ENCODE measurements at places on chromosomes 6 and 20.

GRCh38 chr6:111470991-111471390 is 12.0 kb downstream of the REV3L start:
- no peak for DNase-seq

DNA sequence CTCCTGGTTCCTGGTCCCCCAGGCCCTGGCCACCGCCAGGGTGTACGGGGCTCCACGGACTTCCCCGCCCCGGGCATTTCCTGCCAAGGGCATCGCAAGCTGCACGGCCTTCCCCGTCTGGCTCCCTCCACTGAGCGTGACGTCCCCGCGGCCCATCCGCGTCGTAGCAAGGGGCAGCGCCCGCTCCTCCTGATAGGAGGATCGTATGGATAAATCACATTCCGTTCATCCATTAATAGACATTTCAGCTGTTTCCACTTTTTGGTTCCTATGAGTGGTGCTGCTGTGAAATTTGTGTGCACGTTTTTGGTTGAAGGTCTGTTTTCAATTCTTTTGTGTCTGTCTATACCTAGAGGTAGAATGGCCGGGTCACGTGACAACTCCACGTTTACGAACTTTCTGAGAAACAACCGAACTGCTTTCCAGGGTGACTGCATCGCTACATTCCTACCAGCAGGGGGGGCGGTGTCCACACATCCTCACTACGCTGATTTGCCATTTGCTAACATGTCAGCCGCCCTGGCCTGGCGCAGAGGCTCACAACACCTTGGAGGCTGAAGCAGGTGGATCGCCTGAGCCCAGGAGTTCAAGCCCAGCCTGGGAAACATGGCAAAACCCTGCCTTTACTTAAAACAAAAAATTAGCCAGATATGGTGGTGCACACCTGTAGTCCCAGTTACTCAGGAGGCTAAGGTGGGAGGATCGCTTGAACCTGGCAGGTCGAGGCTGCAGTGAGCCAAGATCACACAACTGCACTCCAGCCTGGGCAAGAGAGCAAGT is 37.7 kb downstream of the KCNQ2 start:
- DNase-seq = peak; percentile 77

DNA sequence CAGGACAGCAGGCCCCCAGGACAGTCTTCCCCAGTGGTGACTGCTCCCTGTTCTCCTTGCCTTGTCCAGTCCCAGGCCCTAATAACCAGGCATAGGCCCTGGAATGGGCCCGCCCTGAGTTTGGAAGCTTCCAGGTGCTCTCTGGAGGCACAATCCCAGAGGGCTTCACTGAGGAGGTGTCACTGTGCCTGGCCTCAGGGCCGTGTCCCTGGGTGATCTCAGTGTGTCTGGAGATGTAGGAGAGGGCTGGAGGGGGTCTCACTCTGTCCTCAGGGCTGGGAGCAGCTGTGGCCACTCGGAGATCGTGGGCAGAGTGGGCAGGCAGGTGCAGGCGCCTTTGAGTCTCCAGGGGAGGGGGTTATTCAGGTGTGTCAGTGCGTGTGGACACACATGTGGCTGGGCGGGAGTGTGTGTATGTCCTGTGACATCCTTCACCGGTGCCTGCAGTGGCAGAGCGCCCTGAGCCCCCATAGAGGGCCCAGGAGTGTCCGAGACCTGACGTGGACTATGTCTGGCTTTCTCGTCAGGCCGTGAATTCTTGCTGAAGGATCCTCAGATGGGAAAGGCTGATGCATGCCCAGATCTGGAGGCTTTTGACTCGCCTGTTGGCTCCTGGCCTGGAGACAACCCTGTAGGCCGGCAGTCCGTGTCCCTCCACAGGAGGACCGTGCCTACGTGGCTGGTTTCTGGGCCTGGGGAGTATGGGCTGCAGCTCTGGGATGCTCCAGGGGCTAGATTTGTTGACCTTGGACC is 5.5 kb upstream of the NPBWR2 start:
- DNase-seq = no peak

DNA sequence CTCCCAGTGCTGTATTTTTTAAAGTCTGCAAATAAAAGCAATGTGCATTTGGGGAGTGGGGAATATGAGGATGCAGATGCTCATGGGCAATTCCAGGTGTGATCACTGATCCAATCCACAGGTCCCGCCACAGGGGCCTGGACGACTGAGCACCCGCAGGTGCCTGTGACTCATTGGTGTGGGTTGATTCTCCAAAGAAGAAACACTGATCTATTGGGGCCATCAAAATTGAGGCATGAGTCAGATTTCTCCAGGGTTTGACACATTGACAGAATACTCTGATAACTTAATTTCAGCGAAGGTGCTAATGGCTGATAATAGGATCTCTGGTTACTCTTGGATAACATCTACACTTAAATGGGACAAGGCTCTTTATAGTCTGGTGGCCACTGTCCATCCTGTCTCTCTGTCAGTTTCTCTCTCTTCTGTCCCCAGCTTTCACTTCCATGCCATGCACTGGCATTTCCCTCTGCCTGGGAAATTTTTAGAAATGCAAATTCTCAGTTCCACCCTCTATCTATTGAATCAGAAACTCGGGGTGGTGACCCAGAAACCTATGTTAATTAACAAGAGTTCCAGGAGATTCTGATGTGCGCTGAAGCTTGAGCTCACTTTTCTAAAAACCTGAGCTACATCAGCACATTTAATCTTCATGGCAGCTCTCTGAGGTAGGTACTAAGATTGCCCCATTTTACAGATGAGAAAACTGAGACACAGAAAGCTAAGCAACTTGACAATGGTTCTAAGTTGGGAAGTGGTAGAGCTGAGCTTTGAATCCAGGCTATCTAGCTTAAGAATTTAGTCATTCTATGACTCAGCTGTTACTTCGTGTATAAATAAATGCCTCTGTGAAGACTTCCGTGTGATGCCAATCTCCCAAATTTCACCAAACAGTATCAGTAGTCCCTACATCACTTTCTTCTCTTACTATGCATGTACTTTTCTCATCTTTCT is 10.2 kb upstream of the RCAN2 start:
- DNase-seq = no peak

- no peak for DNase-seq
Observed at GRCh38 chr20:5509803-5510202, 193.0 kb upstream of the PROKR2 start.

DNA sequence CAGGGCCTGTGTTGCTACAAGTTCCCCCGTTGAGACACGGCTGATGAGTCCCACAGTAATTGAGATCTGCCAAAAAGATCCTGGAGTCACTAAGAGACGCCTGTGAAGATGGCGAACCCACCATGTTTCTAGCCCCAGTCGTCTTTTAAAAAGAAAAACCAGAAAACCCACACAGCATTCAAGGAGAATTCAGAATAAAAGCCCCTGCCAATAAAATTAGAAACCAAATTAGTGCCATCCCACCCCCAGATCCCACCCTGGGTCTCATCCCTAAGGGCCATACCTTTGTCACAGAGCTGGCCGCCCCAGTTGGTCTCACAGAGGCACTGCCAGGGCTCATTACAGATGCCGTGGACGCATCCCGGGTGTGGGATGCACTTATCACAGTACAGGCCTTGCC is 21.6 kb downstream of the JAG1 start:
- no peak for DNase-seq

DNA sequence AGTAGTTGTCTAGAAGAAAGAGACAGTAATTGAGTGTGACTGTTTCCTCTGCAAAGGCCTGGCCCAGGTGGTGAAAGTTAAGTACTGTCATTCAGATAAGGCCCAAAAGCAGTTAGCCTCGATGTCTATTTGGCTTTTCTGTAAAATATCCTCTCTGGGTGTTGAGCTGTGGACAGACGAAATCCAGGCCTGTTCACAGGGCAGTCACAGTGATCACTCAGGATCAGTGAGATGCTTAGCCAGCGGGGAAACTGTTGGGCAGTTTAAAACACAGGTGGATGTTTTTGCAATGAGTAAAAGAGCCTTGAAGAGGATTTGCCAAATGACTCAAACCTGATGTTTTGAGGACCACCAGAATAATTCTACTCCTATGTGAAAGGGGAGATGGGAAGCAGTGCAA is 22.0 kb upstream of the PRDM1 start:
- DNase-seq = no peak

DNA sequence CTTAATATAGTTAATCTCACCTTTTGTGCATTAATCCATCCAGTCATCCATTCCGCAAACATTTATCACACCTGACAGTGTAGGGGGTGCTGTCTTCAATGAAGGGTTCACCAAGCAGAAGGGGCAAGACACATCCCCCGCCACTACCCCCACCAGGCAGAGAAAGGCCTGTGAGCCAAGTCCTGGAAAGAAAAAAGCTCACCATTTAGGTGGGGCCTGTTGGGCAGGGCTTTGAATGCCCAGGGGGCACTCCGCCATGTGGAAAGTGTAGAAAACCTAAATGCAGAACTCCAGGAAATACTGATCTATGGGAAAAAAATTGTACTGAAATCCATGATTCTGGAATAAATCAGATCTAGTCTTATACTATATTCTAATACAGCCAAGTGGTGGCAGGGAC is 4.8 kb upstream of the STX16 start:
- DNase-seq = no peak

GRCh38 chr6:42045538-42046460 is 4.5 kb upstream of the TAF8 start:
- DNase-seq = peak; percentile 85

- no peak for DNase-seq
Observed at GRCh38 chr20:40966516-40967185, 62.0 kb upstream of the TOP1 start.

GRCh38 chr20:30484009-30484748 is 773.3 kb upstream of the DEFB115 start:
- no peak for DNase-seq

DNA sequence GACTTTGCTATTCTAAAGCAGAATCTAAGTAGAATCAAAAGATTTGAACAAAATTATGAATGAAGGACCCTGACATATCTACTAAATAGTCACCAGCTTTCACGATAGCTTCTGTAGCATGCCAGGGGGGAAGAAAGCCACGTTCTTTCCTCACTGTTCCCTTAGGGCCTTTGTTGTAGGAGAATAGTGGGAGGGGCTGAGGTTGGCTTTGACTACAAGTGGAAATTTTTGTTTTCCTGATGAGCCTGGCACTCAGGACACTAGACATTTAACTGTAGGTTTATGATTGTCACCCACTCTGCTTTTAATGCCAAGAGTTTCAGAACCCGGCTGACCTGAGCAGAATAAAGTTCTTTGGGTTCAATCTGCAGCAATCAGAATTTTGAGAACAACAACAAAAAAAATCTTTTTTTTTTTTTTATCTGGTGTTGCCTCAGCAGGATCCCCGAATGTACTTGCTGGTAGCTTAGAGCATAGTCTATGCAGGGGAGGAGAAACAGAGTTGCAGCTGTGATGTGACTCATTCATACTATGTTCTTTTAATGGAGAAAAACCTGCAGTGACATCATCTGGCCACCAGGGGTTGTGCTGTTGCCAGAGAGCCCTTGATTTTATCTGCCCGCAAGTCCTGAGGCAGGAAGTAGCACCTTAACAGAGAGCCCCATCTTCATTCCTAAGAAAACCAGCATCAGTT is 38.5 kb downstream of the TPD52L1 start:
- DNase-seq = peak; percentile 81

- DNase-seq = no peak
Observed at GRCh38 chr6:88641178-88641903, 322.1 kb downstream of the RNGTT start.

GRCh38 chr6:43778976-43779851 is 9.2 kb downstream of the VEGFA start:
- no peak for DNase-seq

DNA sequence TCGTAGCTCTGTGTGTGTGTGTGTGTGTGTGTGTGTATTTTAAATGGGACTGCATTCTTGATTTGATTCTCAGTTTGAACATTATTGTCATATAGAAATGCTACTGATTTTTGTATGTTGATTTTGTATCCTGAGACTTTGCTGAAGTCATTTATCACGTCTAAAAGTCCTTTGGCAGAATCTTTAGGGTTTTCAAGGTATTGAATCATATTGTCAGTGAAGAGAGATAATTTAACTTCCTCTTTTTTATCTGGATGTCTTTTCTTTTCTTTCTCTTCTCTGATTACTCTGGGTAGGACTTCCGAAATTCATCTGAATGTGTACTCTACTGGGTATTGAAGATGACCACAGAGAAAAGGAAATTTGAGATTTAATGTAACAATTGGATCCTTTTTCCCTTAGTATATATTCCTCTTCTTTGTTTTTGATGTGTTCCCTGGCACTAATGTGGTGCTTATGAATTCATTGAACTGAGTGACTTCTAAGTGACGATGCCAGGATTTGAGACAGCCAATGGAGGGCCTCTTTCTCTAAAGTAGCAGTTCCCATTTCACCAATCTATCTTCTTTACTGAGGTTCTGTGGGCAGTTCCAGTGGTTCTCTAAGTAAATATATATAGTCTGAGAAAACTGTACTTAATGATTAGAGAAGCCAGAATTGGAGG is 47.6 kb downstream of the TNFAIP3 start:
- DNase-seq = no peak

- no peak for DNase-seq
Observed at GRCh38 chr20:2246069-2246491, 49.7 kb upstream of the TGM3 start.

- no peak for DNase-seq
Observed at GRCh38 chr6:42131531-42131930, 10.9 kb downstream of the C6orf132 start.

- no peak for DNase-seq
Observed at GRCh38 chr6:163828038-163828795, 413.7 kb downstream of the QKI start.

DNA sequence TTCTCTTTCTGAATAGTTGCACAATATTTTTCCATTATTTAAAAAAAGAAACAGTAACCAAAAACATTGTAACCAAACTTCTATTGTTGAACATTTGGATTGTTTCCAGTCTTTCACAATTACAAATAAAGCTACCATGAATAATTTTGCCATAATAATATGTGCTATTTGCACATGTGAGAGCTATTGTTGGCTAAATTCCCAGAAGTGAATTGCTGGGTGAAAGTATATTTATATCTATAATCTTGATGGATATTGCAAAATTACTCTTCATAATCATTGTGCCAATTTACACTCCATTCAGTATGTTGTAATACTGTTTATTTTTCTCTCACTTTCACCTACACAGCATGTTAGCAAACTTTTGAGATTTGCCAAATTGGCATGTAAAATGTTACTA is 36.6 kb upstream of the SLC22A16 start:
- DNase-seq = no peak

DNA sequence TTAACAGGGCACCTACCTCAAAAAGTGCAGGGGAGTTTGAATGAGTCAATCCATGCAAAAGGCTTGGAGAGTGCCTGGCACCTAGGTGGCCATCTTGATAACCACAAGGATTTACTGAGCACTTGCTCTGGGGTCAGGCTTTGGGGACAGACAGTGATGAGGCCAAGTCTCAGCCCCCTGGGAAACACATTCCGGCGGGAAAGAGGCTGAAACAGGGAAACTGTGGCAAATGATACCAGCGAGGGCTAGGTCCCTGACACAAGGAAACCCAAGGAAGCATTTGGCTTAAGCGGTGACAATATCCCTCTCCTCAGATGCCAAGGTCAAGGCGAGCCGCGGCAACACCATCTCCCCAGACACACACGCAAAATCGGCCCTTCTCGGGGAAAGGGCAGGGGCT is 527 bp upstream of the DOK5 start:
- DNase-seq = no peak
